Activated T-cell treated with anti-CD3 and anti-CD28 coated beads for 1 hour (primary cell): ENCODE measurements at places on chromosomes 7 and 10.

GRCh38 chr7:102094316-102094650, 192.4 kb upstream of the SH2B2 start:
- DNase-seq: no peak

DNA sequence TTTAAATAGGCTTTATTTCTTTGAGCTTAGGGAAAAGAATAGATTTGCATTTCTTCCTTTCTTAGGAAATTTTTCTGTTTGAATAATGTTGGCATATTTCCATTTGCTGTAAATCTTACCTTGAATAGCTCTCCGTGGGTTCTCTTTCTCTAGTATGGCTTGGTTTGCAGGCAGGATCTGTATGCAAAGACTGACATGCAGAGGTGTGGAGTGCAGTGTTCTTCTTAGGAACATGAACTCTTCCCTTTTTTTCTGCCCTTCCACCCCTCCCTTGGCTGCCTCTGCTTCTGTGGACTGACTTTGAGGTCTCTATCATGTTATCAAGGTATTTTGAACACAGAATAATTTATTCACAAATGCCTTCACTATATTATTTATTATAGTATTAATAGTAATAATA, 222.8 kb downstream of the LHFPL3 start:
- no peak for DNase-seq

GRCh38 chr7:138289864-138290263, 170.2 kb upstream of the TRIM24 start:
- no peak for DNase-seq

DNA sequence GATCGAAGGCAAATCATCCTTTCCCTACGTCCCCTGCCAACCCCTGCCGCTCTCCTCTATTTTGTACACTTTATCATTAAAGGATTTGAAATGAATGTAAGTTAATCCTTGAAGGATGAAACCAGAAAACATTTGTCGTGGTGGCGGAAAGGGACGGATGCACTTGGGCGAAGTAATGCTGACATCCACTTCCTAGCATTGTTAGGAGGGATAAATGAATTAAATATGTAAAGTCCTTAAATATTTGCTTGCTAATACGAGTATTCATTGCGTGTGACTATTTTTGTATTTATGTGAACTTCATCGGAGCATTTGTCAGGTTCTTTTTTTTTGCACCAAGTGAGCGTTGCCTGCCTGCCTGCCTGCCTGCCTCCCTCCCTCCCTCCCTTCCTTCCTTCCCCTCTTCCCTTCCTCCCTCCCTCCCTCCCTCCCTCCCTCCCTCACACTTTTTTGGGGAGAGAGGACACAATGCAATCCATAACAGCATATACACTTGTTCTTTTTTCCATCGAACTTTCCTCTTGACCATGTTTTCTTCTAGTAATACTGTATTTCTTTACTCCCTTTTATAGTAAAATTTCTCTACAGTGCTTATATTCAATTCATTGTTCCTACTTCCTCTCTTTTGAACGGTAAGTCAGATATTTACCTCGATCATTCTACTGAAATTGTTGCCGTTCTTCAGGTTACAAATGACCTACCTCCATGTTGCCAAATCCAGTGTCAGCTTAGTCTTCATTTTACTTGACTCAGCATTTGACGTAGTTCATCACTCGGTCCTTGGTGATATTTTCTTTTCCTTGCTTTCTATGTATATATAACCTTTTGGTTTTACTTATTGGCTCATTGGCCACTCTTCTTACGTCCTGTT, 831 bp downstream of the CCDC7 start:
- DNase-seq: no peak

GRCh38 chr10:75019370-75019769, 92.1 kb upstream of the SAMD8 start:
- no peak for DNase-seq

GRCh38 chr10:127612-128432, 7.4 kb upstream of the ZMYND11 start:
- DNase-seq: no peak

GRCh38 chr7:98496618-98497017, 95.7 kb upstream of the BAIAP2L1 start:
- no peak for DNase-seq
